ENCODE measurements at places on chromosomes 16 and 17.

GRCh38 chr16:71426069-71426879 is 15.6 kb downstream of the TLE7 start:
- DNase-seq: no peak

- no peak for DNase-seq
Measured at GRCh38 chr17:7710301-7710700, 5.3 kb downstream of the EFNB3 start.

- no peak for DNase-seq
Measured at GRCh38 chr16:89040861-89041570, 52.6 kb upstream of the ACSF3 start.

- DNase-seq: no peak
Measured at GRCh38 chr17:77742579-77742978, 215.9 kb upstream of the TNRC6C start.

DNA sequence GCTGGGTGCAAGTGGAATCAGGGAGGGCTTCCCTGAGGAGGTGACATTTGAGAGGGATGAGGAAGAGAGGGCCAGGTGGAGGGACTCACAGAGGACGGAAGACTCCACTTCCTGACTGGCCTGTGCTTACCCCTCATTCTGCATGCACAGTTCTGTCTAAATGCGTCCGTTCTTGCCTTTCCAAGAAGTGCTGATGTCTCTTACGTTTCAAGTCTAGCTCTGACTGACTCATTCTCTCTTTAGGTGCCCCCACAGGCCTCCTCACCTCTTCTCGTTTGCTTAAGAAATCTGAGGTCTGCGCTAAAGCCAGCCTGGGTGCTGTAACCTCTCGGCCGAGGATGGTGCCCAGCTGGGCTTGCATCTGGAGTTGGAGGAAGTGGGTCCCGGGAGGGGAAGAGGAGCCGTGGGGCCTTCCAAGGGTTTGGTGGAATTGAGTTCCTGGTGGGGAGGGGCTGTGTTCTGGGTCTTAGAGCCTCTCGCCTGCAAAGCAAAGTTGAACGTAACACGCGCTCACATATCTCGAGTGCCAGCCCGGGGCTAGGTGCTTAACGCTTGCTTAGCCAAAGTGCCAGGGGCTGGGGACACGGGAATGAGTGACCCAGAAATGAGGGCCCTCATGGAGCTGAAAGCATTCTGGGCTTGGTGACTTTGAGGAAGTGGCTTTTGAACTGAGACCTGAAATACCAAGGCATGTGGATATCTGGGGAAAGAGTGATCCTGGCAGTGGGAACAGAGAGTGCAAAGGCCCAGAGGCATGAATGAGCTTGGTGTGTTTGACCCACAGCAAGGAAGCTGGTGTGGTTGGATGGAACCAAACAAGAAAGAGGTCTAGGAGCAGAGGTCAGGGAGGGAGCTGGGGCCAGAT is 4.8 kb downstream of the IL4R start:
- peak; percentile 31 for DNase-seq

DNA sequence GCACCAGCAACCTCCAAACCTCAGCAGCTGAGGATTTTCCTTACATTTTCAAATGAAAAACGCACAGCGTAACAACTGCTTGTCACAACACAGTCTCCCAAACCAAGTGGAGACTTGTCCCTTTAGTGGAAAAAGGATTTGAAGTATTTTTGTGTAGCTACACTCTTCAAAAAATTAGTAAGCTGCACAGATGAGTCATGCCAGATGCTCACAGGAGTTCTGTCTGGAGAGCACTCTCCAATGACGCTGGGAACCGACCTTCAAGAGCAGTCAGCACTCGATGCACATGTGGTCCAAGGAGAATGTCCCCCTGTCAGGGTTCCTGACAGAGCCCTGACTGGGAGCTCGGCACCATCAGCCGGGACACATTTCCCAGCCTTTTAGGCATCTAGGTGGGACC is 39.8 kb downstream of the MAP1LC3B start:
- DNase-seq: no peak

GRCh38 chr16:19223235-19224170 is 55.5 kb downstream of the SYT17 start:
- no peak for DNase-seq
